HFFc6 (cell line): ENCODE measurements at places on chromosomes 7 and 10. TPM values are rescaled to one million over a fixed set of nuclear protein-coding genes. Genes with fewer than 3 reads are reported as not detected.

Gene SLC26A4
- 0.37 TPM in 1 of 2 replicates, not detected in the other for total RNA-seq

Gene EXOC4
- 56.6 to 59.9 TPM (median 58.7 TPM) in 3 replicates for total RNA-seq

Gene MBL2
- total RNA-seq = not detected in 3 replicates

Gene PON1
- total RNA-seq = not detected in 3 replicates

Gene ZNF425
- total RNA-seq = 2.2 and 2.6 TPM in 2 replicates

DNA sequence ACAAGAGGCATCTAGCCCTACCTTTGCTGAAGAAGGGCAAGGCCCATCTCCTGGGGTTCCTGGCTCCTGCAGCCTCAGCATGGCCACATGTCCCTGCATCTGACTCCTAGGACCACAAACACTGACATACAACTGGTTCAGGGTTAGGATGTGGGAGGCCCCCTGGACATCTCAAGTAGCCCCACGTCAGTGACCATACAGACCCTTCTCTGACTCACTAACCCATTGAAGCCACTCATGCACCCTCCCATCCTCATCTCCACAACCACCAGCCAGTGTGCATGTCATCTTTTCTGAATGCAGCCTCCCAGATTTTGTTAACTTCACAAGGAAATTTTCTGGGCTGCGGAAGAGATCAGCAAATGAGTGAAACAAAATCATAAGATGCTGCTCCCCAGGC is 18.2 kb downstream of the TMEM176B start:
- DNase-seq = no peak

GRCh38 chr10:58320351-58321049 is 14.3 kb upstream of the UBE2D1 start:
- no peak for DNase-seq

- DNase-seq = peak; percentile 56
These were observed 113.2 kb upstream of the DGKB start for GRCh38 chr7:15015545-15016314.

GRCh38 chr7:27942711-27943110 is 202.7 kb downstream of the TAX1BP1 start:
- DNase-seq = no peak

DNA sequence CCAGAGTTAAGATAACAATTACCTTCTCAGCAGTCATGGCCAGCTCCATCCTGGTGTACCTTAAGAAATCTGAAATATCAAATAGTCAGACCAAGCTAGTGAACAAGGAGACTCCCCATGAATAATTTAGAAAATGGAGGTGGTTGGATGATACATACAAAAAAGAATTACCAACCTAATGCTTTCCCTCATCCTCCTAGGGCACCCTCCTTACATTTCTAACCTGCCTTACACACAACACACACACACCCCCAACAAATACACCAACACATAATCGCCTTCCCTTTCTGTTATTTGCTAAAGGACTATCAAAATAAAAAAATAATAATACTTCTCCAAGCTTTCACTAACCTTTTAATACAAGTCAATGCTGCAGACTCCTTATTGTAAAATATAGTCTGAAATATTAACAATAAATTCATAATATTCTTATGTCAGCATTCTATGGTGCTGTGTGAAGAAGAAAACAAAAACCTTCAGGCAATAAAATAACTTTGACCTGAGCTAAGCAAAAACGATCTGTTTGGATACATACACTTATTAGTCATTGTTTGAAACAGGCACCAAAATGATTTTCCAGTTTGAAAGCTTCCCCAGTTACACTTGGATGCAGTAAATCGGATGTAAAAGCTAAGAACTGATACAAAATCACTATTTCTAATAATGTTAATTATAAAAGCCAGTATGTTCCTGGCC is 3.4 kb downstream of the TWIST1 start:
- DNase-seq = peak; percentile 53

DNA sequence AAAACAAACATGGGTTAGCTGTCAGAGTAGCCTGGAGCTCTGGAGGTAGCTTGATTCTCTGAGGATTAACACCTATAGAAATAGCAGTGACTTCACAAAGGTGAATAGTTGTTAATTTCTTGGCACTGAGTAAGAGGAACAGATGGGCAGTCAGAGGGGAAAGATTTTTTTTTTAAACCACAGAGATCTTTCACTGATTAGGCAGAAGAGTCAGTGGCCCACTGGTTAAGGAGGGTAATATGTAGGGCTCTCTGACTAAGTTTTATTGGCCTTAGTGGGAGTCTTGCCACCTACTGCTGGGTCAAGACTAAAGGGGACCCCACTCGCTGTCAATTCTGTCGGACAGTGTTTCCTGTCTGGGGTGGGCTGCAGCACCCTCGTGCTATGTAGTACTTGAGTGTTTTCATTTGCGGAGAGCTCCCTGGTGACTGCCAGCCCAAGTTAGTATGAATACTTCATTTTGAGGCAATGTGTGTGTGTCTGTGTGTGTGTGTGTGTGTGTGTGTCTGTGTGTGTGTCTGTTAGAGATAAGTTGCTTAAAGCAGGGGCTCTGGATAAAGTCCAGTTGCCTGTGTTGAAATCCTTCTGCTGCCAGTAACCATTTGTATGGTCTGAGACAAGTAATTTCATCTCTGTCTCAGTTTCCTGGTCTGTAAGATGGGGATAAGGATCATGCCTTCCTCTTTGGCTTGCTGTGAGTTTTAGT is 145.2 kb downstream of the ARID5B start:
- peak; percentile 68 for DNase-seq

GRCh38 chr10:85558533-85558932 is 808.1 kb downstream of the GRID1 start:
- no peak for DNase-seq

DNA sequence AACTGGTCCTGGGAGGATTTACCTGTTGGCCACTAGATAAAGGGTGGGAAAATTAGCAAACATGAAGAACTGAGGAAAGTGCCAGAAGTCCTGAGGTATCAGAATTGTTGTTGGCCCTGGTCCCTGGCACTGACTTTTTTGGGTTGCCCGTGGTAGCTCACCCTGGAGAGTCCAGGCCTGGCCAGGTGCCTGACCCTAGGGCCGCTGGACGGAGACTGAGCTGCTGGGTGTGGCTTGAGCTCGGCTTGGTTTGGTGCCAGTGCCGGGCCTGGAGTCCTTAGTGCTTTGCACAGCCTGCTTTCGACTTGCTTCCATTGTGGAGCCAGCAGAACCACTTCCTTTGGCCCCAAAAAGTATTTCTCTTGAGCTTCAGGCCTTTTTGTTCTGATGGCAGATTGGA is 12.9 kb downstream of the MDH2 start:
- DNase-seq = no peak

- DNase-seq = no peak
These were observed 7.3 kb upstream of the CCDC6 start for GRCh38 chr10:59913547-59914237.

GRCh38 chr10:32332299-32332750 is 14.6 kb downstream of the EPC1 start:
- DNase-seq = peak; percentile 49

GRCh38 chr7:125357676-125358455 is 428.2 kb upstream of the POT1 start:
- DNase-seq = no peak

GRCh38 chr7:134461916-134462315 is 3.0 kb upstream of the AKR1B1 start:
- no peak for DNase-seq

GRCh38 chr10:46273506-46274477 is 13.0 kb upstream of the ANTXRL start:
- no peak for DNase-seq

GRCh38 chr10:116688741-116689495 is 53.4 kb downstream of the HSPA12A start:
- no peak for DNase-seq

- no peak for DNase-seq
These were observed 502.2 kb downstream of the PLXNA4 start for GRCh38 chr7:132073920-132074589.

DNA sequence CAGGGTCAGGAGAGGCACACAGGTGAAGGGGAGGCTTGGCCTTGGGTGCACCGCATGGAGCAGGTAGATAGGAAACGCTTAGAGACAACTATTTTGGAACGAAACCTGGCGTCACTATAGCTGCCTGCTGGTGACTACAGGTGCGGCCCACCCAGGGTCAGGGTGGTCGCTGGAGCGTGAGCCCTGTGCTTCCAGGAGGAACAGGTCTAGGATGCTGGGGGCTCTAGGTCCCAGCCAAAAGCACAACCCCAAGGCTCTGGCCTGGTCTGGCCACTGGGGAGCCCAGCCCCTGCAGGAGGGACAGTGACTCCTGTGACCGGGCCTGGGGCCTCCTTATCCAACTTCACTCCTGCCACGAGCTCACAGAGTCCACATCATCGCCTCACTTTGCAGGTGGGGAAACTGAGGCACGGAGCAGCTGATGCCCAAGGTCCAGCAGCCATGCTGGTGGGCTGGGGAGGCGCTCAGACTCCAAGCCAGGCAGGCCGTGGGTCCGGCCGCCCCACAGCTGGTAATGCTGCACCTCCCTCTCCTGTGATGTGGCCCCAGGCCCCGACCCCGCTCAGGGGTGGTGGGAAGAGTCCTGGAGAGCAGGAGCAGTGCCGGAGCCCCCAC is 9.0 kb downstream of the LFNG start:
- DNase-seq = no peak

GRCh38 chr7:28328146-28328545 is 84.2 kb upstream of the CREB5 start:
- no peak for DNase-seq

DNA sequence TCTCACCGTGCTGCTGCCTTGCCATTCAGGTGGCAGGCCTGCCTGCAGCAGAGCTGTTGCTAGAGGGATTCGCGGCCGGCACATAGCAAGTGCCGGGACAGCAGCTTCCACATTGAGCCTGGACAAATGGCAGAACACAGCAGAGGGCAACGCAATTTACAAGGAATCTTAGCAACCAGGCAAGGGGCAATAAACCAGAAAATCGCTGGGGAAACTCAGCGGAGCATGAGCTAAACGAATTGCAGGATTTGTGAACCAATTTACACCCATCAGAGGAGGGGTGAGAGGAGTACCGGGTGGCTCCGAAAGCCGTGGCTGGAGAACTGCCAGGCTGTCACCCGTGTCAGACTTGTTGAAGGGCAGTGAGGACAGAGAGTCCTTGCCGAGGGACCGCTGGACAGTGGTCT is 58.6 kb upstream of the LOXL4 start:
- DNase-seq = no peak

DNA sequence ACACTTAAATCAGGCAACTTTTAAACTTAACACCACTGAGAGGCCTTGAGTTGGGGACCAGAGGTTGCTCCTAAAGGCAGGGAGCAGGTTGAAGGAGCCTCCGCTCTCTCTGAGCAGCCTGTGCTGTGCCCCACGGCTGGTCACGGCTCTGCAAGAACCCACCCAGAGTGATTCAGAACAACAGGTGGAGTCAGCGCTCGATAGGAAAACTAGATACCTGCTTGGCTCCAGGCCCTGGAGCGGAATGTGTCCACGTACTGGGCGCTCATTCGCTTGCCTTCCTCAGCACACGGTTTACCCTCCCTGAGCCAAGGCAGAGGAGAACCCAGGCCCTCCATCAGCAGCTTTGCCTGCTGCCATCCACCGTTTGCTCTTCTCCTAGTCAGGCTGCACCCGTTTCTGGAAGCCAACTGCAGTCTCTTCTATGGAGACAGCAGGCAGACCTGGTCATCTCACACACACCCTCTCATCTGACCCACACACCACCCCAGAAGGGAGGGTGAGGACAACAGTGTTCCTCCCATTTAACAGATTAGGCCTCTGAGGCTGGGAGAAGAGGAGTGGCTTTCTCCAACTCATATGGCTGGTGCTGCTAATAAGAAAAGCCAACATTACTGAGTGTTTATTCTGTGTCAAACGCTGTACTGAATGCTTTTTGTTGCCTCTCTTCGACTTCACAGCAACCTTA is 37.6 kb upstream of the PDCD4 start:
- no peak for DNase-seq

- DNase-seq = peak; percentile 98
These were observed 48.4 kb upstream of the PODXL start for GRCh38 chr7:131604841-131605279.

DNA sequence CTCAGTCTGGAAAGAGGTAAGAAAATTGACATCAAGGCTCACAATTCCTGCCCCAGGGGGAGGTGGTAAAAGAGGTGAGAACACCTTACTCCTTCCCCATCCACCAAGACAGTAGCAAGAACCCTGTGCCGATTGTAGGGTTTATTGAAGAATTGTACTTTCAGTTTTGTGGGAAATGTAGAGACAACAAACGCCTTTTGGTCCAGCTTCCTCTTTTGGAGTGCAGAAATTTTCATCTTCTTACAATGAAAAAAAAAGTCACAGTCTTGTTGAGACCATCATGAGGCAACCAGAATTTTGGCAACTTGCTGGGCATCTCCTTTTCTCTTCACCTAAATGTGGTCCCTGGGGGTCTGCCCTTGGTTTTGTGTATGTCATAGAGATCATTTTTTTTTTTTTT is 217.7 kb downstream of the TMEM178B start:
- DNase-seq = no peak

DNA sequence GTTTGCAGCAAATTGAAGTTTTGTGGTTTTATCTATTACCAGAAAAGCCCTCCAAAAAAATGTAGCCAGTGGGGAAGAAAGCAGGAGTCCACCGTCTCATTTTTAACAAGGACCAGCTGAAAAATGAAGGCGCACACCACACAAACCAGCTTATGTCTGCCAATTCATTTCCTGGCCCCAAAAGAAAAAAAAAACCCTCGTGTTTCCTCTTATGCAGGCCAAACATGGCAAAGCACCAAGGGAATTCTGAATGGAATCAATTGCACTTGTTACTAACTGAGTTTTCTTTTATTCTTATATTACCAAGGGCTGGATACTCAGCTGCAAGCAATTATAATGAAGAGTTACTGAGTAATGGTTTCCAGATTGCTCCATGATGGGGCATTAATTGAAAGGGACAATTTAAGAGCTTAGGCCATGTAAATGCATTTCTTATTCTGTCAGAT is 428.3 kb upstream of the NPVF start:
- no peak for DNase-seq

DNA sequence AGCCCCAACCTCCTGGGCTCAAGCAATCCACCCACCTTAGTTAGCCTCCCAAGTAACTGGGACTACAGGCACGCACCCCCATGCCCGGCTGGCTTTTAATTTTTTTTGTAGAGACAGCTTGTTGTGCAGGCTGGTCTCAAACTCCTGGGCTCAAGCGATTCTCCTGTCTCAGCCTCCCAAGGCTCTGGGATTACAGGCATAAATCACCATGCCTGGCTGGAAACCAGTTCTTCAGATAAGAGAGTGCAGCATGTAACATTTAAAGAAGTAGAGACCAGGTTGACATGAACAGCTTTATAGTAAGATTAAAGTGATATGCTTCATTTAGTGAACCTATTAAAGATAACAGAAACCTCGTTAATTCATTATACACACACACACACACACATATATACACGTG is 167.9 kb upstream of the KAT6B start:
- DNase-seq = no peak

- DNase-seq = no peak
These were observed 86.0 kb upstream of the ARID5B start for GRCh38 chr10:61815496-61815895.
